ENCODE measurements at places on chromosomes 7 and 10.

DNA sequence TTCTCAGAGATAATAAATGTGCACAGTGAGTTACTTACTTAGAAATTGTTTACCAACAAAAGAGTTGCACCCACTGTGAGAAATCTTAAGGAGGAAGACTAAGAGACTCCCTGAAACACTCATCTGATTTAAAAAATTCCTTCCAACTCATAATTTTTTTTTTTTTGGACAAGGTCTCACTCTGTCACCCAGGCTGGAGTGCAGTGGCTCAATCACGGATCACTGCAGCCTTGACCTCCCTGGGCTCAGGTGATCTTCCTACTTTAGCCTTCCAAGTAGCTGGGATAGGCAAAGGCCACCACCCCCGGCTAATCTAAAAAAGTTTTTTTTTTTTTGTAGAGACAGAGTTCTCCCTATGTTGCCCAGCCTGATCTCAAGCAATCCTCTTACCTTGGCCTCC, 36.0 kb downstream of the MALSU1 start:
- no peak for DNase-seq

GRCh38 chr7:55521512-55521911, 50.8 kb downstream of the VOPP1 start:
- no peak for DNase-seq

GRCh38 chr10:44981172-44982113, 2.8 kb upstream of the DEPP1 start:
- peak; percentile 47 for DNase-seq

DNA sequence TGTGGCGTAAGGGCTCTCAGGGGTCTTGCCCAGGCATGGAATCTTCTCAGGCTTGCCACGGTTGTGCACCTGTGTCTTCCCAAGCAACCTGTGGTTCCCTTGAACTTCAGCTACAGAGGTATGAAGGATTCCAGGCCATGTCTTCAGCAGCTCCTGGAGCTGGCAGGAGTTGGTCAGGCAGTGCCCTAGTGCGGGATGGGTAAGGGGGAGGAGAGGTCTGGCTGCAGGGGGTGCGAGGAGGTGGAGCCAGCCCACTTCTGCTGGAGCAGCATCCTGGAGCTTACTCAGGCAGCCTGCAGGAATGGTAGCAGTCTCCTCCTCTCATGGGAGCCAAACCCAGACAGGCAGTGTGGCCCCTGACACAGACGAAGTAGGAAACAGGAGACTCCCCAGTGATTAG, 3.8 kb upstream of the TRIL start:
- DNase-seq, result no peak

- DNase-seq, result no peak
These were observed 25.8 kb upstream of the VSIR start for GRCh38 chr10:71799112-71799511.

DNA sequence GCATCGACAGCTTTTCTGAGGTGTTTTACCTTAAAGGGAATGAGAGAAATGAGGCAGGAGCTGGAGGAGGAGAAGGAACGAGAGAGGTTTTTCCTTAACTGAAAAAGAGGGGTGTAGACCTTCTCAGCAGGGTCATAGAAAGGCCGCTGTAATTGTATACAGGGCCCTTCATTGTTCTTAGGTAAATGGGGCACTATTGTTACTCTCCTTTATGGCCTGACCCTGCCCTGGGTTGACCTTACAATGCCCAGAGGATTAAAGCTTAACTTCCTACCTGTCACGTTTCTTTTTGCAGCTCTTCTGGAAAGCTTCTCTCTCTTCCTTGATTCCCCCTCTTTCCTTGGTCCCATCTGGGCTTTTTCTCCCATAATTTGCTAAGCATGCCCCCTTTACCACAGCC, 13.7 kb upstream of the PDLIM1 start:
- no peak for DNase-seq

DNA sequence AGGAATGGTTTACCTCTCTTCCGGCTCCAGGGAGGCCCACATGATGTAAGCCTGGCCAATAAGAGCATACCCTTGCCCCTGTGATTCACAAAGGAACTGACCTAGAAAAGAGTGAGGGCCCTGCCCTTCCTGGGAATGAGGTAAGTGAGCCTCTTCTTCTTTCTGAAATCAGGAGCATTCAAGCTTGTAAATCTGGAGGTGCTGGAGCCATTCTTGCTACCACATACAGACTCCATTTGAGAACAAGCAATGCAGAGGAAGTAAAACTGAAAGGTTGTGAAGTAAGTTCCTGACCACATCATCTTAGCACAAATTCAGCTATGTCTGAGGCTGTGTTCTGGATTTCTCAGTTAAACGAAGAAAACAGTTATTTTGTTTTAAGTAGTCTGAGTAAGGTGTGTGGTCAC, 132.2 kb downstream of the CD36 start:
- DNase-seq, result no peak

- no peak for DNase-seq
These were observed 92.6 kb downstream of the DGKI start for GRCh38 chr7:137753948-137754851.

DNA sequence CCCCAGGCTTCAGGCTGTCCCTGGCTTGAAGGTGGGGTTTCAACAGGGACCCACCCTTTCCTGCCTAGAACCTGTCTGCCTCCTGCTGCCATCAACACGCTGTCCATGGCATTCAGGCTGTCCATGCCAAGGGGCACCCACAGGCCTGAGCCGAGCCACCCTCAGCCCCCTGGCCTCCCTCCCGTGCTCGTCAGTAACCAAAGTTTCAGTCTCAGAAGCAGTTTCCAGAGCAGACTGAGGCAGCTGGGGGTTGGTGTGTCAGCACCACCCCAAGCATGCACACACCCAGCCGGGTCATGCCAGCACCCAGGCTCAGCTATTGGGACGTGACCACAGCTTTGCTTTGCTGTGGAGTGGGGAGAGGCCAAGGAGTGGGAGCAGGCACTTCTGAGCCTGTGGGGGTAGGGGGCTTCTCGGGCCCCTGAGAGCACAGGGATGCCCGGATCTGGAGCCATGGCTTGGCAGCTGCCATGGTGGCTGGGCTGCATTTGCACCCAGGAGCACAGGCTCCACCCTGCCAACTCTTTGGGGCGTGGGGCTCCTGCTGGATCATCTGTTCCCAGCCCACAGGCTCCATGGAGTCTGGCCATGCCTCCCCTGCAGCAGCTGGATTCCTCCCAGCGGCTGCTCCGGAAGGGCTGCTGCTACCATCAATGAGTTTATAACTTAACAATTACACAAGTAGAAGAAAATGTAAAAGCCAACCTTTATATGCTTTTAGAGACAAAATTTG, 314.5 kb upstream of the SEMA3C start:
- no peak for DNase-seq

DNA sequence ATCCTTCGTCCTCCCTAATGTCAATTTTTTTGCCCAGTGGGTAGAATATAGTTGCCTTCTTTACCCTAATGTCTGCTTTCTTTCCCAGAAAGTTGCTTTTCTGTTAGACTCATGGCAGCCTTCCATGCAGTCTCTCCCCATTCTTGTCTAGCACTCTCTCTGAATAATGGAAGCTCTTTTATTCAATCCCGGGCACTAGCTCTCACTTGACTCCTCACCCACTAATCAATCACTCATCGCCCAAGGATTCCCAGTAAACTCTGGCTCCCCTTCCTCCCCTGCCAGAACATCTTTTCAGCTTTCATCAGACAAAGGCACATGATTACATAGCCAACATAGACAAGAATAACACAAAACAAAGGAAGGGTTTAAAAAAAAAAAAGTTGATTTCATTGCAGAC, 100.2 kb upstream of the RELN start:
- DNase-seq, result no peak

GRCh38 chr7:129252128-129252527, 27.3 kb downstream of the AHCYL2 start:
- DNase-seq, result no peak

GRCh38 chr10:72274730-72275350, 1.1 kb downstream of the DDIT4 start:
- DNase-seq, result no peak

GRCh38 chr10:26214004-26214403, 2.6 kb upstream of the GAD2 start:
- DNase-seq, result no peak

DNA sequence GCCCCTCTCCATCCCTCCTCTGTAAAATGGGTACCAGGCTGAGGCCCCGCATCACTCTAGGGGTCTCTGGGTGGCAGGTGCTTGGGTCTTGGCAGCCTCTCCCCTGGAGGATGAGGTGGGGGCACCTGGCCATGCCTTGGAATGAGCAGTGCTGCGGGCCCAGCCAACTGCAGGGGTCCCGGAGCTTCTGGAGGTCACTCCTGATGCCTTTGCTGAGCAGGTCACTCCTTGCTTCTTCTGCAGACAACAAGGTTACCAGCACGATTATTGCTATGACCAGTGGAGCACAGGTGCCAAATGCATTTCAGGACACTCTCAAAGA, 22.4 kb upstream of the ZNF488 start:
- DNase-seq, result no peak

GRCh38 chr10:119694608-119695007, 31.2 kb upstream of the INPP5F start:
- DNase-seq, result no peak

GRCh38 chr10:3893901-3894563, 109.0 kb upstream of the KLF6 start:
- no peak for DNase-seq

DNA sequence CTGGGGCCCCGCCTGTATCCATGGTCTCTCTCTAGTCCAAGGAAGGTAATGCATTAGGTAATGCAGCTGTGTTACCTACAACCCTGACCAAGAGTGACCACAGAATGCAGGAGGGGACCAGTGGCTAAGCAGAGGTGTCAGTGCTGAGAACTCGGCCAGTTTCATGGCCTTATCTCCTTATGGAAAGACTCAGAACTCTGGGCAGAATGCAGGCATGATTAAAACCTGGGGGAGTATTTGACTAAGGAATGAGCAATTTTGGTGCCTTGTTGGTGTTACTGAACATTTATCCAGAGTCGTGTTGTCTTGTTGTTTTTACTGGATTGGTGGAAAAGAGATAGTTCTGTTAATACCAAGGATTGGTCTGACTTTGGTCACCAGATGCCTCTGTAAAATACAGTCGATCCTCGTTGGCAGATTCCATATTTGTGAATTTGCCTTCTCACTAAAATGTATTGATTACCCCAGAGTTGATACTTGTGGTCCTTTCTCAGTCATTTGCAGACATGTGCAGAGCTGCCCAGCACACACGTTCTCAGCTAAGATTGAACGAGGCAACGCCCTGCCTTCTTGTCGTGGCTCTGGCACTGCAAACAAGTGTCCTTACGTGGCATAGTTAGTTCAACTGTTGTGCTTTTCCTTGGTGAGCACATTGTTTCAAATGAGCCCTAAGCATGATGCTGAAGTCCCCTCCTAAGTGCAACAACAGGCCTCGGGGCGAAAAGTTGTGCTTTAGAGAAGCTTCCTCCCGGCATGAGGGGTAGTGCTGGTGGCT, 135.7 kb upstream of the BTBD16 start:
- DNase-seq, result no peak

- no peak for DNase-seq
These were observed 19.4 kb upstream of the PDGFA start for GRCh38 chr7:538764-539685.

GRCh38 chr7:106223156-106223555, 61.6 kb downstream of the NAMPT start:
- DNase-seq, result no peak

GRCh38 chr7:2518737-2519118, 846 bp upstream of the LFNG start:
- DNase-seq, result no peak

GRCh38 chr10:104488439-104488832, 134.8 kb downstream of the CFAP58 start:
- no peak for DNase-seq

GRCh38 chr10:126470991-126471390, 82.7 kb upstream of the ADAM12 start:
- DNase-seq, result no peak

All from BJ (cell line).